Fibroblast of skin of scalp (primary cell): ENCODE measurements at places on chromosomes 12 and 14.

DNA sequence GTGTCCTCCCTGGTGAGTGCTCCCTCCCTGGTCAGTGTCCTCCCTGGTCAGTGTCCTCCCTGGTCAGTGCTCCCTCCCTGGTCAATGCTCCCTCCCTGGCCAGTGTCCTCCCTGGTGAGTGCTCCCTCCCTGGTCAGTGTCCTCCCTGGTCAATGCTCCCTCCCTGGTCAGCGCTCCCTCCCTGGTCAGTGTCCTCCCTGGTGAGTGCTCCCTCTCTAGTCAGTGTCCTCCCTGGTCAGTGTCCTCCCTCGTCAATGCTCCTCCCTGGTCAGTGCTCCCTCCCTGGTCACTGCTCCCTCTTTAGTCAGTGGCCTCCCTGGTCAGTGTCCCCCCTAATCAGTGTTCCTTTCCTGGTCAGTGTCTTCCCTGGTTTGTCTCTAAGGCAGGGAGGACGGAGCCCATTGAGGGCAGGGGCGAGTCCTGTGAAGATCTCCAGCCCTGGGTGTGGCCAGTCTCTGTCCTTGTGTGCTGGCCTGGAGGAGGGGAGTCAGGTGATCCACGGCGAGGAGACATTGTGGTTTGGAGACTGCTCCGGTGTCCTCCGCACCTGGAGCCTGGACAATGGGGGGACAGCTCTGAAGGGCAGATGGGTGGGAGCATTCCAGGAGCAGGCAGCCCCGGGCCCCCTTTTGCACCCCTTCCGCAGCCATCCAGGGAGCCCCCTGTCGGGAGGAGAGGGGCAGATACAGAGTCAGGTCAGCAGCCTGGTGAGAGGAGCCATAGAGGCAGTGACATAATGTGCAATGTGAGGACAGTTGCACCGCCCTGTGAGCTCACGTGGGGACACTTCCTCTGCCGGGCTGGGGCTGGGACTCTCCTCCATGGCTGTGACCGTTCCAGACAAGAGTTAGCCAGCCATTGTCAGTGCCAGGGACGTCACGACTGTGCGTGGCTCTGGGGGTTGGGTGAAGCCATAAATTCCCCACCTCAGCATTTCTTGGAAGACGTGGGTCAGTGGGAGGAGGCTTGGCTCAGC is 93.4 kb downstream of the ADGRD1 start:
- DNase-seq: no peak

GRCh38 chr12:113837528-113838296 is 128.4 kb downstream of the RBM19 start:
- DNase-seq: no peak

DNA sequence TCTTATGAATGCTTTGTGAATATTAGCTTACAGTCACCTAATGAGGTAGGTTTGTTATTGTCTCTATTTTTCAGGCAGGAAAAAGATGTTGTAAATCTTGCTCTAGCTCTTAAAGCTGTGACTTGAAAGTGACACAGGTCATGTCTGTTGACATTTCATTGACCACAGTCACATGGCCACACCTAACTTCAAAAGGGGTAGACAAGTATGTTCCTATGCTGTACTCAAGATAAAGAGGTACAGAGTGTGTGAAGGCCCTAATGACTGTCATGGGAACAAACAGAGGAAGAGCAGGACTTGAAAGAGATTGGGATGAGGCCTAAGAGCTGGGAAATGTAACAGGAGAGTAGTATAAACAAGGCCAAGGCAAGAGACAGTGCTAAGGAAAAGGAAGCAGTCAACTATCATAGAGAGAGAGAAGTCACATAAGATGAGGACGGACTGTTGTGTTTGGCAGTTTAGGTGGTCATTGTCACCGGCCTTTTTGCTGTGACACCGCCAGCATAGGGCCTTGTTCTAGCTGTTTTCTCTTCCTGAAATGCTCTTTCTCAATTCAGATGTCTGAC is 181.0 kb downstream of the CFAP54 start:
- no peak for DNase-seq

GRCh38 chr14:35988972-35989690 is 163.0 kb downstream of the BRMS1L start:
- DNase-seq: no peak

- peak; percentile 32 for DNase-seq
These were observed 19.9 kb upstream of the PHC1 start for GRCh38 chr12:8894378-8894777.

DNA sequence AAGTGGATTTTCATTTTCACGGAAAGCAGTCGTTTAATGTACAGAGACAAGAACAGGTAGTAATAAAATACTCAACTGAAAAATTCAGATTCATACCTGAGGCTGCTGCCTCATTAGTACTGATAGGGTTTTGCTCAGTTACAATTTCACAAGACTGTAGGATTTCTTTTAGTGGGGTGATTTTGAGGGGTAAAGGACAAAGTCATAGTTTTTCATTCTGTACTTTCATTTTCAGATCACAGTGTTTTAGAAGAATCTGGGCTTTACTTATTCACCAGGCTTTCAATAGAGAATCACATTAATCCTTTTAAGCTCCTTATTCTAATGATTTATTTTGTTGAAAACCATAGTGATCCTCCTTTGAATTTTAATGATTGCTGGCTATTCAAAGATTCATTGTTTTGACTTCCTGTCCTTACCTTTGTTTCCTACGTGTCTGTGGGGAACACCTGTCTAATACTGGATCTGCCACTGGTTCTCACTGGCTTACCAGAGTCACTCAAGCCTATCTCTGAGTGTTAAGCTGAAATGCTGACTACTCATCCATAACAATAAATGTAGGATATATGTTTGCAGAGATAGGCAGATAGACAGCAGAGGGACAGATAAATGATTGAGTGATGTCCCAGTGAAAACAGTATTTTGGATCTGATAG is 243.8 kb upstream of the NPAS3 start:
- no peak for DNase-seq

- peak; percentile 19 for DNase-seq
These were observed 50.4 kb downstream of the DICER1 start for GRCh38 chr14:95106971-95107370.

DNA sequence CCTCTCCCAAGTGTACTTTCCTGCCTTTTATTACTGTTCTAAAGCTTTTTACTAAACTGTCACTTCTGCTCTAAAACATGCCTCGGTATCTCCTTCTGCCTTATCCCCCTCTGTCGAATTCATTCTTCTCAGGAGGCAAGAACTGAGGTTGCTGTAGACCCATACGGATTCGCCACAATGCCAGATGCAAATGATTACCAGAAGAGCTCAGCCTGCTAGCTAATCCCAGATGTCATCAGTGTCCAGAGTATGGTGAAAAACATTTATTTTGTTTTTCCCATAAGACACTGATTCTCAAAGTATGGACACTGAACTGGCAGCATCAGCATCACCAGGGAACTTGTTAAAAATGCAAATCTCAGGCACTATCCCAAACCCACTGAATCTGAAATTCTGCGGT is 359.3 kb downstream of the TMTC2 start:
- peak; percentile 30 for DNase-seq

DNA sequence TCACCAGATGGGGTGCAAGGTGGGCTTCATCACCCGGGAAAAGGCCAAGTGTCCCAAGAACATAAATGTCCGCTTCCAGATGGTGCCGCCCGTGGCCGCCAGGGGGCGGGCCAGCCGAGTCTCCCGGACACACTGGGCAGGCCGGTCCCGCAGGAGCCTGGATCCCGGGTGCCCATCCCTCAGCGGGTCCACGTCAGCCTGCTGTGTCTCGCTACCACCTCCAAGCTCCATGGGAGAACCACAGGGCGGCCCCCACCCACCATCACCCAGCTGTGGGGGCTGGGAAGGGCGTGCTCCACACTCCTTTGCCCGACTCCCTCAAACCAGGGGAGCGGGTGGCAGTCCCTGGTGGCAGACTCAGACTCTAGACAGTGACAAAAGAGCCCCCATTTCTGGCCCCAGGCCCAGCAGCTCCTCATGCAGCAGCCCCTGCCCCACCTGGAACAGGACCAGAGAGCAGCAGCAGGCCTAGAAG is 22.0 kb upstream of the NUDT14 start:
- peak; percentile 65 for DNase-seq

- no peak for DNase-seq
These were observed 21.7 kb downstream of the GNS start for GRCh38 chr12:64737539-64737938.

- DNase-seq: no peak
These were observed 274.9 kb upstream of the LMO3 start for GRCh38 chr12:16880864-16881285.

DNA sequence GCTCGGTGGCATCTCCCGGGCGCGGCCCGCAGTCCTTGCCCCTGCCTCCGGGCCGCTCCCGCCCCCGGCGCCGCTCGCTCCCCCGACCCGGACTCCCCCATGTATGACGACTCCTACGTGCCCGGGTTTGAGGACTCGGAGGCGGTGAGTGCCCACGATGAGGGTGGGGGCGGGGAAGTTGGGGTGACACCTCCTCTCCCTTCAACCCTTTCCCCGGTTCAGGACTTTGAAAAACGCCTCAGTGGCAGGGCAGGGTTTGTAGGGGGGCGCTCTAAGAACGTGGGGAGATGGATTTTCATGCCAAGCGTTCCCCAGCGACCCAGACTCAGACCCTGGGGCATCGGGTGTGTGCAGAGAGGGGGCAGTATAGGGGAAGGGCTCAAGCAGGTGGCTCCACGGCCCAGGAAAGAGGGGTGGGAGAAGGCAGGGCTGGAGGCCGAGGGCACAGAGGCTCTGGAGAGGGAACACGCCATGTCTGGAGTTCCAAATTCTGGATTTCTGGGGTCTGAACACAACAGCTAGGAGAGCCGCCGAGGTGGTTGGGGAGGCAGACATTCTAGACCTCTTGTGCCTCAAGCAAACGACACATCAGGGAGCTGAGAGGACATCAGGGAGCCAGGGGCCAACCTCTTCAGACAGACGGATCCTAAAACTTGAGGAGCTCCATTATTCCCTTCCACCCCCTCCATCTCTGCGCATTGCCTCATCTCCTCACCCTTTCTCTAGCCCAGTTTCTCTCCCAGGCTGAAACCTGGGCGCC is 715 bp downstream of the CACNB3 start:
- no peak for DNase-seq
